ENCODE measurements at places on chromosomes 5 and 9.

GRCh38 chr9:84731696-84732095, 62.2 kb downstream of the NTRK2 start:
- DNase-seq, result no peak

GRCh38 chr9:34989946-34990635, 546 bp downstream of the DNAJB5 start:
- DNase-seq, result peak; percentile 54

DNA sequence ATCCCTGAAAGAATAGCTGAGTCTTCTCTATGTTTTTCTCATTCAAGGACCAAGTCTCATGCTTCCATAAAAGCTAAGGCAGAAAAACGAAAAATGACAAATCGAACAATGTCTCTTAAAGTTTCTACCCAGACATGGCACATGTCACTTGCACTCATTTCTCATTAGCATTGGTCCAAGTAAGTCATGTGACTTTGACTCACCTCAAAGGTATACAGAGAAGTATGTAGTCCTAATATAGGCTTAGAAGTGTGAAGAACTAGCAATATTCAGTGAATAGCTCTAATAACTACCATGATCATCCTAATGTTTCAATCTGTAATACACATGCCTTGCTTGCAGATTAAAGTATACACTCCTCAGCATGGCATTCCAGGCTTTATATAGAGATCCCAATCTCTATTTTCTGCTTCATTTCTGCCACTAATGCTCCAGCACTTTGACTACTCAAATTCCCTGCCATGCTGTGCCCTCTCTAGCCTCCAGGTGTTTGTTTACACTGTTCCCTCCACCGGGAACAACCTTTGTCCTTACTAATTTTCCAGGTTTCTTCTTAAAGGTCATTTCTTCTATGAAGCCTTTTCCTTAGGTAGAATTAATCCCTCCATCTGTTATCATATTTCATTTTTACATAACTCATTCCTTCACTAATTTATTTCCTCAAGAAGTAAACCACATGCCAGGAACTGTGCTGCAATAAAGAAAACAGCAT, 98.9 kb downstream of the CEMIP2 start:
- DNase-seq, result no peak

- DNase-seq, result no peak
These were observed 109.2 kb downstream of the PSAT1 start for GRCh38 chr9:78406146-78406545.

GRCh38 chr5:142998316-142999020, 228.3 kb downstream of the ARHGAP26 start:
- DNase-seq, result no peak

DNA sequence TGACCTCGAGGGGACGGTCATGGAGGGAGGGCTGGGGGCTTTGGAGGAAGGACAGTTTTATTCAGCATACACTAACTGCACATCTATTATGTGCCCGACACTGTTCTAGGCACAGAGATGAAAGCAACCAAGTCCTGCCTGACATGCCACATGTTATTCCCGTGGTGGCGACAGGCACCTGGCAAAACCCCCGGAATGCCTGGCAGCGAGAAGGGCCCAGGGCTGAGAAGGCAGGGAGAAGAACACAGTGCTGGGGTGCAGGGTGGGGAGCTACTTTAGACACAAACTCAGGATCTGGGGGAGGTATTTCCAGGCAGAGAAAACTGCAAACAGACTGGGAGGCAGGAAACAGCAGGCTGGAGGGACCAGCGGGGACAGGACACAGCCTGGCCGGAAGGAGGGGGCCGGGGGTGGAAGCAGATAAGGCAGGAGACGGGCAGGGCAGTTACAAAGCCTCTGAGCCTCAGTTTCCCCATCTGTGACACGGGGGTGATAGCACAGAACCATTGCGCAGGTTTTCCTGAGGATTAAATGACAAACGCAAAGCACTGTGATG, 77.7 kb downstream of the STK10 start:
- DNase-seq, result no peak

DNA sequence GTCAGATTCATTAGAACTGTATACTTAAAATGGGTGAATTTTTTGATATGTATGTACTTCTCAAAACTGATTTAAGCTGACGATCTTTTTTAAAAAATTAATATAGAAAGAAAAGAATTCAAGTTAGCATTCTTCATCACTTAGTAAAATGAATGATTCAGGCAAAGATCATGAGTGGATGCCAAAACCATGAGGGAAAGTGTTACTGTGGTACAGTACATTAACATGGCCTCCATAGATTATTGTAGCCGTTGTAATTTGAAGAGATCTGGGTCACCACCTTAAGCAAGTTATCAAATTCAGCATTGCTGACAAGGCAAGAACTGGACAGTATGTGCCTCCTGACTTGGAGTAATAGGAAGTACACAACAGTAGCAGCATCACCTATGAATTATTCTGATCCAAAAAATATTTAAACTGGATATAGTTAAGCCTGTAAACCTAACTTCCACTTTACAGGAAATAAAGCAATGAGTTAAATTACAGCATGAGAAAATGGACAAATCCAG, 29.7 kb downstream of the C9orf85 start:
- DNase-seq, result no peak

DNA sequence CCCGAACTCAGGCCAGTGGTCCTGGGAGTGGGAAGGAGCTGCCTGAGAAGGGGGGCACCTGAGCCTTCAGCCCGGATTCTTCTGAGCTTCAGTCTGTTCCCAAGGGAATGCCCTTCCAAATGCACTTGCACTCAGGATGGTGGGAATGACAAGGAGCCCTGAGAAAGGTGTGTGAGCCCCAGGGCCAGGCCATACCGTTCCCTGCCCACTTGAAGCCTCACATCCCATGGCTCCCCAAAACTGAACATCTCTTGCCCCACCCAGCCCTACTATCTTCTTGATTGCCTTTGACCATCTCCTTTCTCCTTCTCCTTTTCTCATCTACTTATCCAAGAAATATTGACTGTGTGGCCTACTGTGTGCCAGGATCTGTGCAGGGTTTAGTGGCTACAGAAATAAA, 84.4 kb upstream of the HSPA9 start:
- DNase-seq, result no peak

GRCh38 chr5:39231705-39232525, 12.6 kb upstream of the FYB1 start:
- DNase-seq, result peak; percentile 28

GRCh38 chr9:93450945-93451815, at the start of gene FAM120A:
TSS of gene FAM120A (plus strand) at chr9:93451685. CDS start at chr9:93451916, 231 bp downstream.
- DNase-seq, result peak; percentile 64
